NCI-H1092 (cell line): ENCODE measurements at places on chromosomes 5 and 9.

- DNase-seq, result no peak
These were observed 11.1 kb downstream of the PCDH1 start for GRCh38 chr5:141867139-141867538.

DNA sequence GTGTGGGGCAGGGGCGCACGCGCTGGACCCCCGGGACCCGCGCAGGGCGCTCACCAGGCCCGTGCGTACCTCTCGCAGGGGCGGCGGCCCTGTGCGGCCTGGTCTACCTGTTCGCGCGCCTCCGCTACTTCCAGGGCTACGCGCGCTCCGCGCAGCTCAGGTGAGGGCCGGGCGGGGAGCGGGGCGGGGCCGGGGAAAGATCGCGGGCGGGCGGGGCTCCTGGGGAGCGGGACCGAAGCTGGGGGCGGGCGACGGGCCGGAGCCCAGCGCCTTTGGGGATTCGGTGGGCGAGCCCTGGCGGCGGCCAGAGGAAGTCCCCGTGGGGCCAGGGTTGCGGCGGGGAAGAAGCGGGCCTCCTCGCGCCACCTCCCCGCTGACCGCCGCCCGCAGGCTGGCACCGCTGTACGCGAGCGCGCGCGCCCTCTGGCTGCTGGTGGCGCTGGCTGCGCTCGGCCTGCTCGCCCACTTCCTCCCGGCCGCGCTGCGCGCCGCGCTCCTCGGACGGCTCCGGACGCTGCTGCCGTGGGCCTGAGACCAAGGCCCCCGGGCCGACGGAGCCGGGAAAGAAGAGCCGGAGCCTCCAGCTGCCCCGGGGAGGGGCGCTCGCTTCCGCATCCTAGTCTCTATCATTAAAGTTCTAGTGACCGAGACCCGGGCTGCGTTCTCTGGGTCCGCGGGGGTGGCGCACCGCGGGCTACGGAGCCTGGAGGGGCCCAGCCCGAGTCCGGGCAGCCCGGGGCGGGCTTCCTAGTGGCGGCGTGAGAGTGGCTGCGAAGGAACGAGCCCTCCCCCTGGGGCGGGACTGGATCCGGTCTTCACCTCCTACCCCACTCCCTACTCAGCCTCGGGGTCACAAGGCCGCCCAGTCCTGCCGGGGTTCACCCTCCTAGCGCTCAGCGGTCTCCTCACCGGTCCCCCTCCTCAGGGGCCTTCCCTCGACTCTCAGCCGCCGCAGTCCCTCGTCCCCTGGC is 2.4 kb downstream of the LTC4S start:
- DNase-seq, result peak; percentile 39

DNA sequence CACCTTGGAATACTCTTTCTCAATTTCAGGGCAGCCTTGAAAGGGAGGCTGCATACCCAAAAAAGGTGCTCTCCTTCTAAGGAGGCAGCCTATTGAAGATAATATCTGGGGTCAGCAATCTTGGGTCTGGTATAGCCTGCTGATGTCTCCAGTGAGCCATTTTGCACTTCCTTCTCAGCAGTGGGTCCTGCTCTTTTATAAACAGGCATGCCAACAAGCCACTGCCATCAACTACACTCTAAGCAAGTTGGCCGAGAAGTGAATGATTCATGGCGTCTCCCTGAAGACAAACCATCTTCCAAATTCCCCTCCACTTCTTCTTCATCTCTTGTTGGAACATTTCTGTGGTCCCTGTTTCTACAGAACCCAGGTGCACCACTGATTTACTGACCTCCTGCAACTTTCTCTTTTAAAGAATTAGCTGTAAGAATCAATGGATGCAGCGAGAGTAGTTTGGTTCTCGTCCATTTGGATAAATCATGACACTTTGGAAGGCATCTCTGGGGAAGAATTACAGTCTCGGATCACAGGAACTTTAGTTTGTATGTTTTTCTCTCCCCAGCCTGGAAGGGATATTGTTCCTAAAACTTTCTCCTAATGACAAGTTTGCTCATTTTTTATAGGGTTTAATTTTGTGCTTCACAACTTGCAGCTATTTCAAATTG is 108.3 kb downstream of the INSYN2B start:
- DNase-seq, result no peak

GRCh38 chr5:128536254-128537220 is 1.5 kb downstream of the FBN2 start:
- no peak for DNase-seq

DNA sequence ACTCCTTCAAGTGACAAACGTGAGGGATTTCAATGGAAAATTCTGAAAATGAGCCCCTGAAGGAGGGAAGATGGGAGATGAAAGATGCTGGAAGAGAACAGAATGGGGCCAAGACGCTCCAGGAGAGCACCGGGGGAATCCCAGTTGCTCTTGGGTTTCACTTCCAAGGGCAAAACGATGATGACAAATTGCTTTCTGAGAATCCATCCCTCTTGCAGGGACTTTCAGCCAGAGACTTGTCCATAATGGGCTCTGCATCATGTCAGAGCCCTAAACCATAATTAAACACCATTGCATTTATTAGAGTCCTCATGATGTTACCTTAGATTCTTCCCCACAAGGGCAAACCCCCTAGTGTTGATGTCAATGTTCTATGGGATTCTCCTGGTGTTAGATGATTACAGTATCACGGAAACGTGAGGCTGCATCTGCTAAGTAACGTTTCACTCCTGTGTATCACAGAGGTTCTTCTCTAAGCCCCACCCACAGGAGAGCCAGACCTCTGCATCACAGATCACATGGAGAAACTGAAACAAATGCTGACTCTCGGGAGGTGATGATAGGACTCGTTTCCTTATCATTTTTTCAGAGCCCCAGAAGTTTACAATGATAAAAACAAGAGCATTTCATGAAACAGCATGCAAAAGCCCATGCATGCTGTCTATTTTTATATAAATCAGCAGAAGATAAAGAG is 114.4 kb downstream of the TENT4A start:
- no peak for DNase-seq

GRCh38 chr9:88826181-88826580 is 165.1 kb upstream of the S1PR3 start:
- DNase-seq, result no peak

- no peak for DNase-seq
These were observed 258.7 kb upstream of the RASA1 start for GRCh38 chr5:87008751-87009560.

DNA sequence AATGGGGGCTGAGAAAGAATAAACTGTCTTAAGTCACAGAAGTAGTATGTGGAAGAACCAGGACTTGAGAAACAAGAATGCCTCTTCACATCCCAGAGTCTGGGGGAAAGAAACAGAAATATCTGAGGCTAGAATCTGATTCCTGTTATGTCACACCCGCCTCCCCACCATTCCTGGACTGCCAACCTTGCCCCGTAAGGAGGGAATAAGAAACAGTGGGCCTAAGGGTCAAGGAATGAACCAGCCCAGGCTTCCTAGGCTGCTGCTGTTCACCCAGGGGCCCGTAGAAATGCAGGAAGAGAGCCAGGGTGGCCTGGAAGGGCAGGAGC is 4.3 kb downstream of the PCDH1 start:
- DNase-seq, result no peak

DNA sequence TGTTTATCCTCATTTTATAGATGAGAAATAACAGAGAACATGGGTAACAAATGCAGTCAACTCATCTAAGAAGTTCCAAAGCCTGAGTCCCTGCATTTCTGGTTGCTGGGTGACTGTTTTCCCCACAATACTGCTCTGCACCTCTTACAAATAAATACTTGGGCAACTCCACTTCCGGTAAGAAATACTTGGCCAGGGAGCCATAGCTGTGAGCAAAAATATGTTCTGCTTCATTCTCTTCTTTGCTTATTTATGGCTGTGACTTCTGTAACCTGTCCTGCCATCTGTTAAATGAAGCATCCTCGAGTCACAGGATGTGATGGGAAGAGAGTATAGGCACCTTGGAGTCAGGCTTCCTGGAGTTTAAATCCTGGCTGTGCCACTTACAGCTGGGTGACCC is 49.9 kb downstream of the GDNF start:
- no peak for DNase-seq

GRCh38 chr5:16616536-16617273 is at the start of gene RETREG1:
TSS of gene RETREG1 (minus strand) at chr5:16616997. CDS start at chr5:16616971, 26 bp downstream.
- DNase-seq, result peak; percentile 68

DNA sequence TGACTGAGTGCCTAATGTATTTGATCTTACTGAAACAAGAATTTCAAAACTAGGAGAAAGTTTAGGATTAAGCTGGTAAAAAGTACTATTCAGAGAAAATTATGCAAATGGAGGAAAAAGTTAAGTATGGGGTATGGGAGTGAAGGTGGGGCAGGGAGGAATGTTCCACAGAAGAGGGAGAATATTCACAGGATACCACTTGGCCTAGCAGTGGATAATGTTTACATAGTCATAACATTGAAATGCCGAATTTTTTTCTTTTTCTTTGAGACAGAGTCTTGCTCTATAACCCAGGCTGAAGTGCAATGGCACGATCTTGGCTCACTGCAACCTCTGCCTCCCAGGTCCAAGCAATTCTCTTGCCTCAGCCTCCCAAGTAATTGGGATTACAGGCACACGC is 61.2 kb upstream of the LMNB1 start:
- DNase-seq, result no peak

- DNase-seq, result no peak
These were observed 240.9 kb downstream of the TLE4 start for GRCh38 chr9:79812507-79813257.

DNA sequence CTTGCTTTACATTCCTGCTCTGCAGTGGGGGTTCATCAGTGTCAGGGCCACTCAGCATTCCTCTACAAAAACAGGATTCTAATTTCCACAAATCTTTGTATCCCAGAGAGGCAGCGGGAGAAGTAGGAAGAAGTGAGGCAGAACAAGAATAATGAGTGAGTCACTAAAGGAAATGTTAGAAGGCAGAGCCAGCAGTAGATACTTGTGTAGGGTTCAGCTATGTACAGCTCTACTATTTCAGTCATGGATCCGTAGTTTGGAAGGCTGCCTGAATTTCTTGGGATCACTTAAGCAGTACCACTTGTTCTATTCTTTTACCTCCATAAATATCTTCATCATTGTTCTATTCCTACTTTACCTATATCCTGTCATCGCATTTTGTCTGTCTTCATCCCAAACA is 246.3 kb upstream of the TLE4 start:
- no peak for DNase-seq

- no peak for DNase-seq
These were observed 149.0 kb downstream of the PDE4D start for GRCh38 chr5:59744531-59744992.

- no peak for DNase-seq
These were observed 1007.1 kb upstream of the WWC1 start for GRCh38 chr5:167284222-167284890.

GRCh38 chr9:20065796-20066700 is 277.2 kb upstream of the SLC24A2 start:
- DNase-seq, result no peak

- DNase-seq, result no peak
These were observed 37.3 kb upstream of the ADRA1B start for GRCh38 chr5:159878988-159879471.

- DNase-seq, result peak; percentile 48
These were observed 97.5 kb downstream of the COL5A1 start for GRCh38 chr9:134738869-134739659.

- no peak for DNase-seq
These were observed 61.9 kb upstream of the ITGA1 start for GRCh38 chr5:52725808-52726207.

GRCh38 chr5:109911731-109912130 is 222.0 kb downstream of the MAN2A1 start:
- no peak for DNase-seq

DNA sequence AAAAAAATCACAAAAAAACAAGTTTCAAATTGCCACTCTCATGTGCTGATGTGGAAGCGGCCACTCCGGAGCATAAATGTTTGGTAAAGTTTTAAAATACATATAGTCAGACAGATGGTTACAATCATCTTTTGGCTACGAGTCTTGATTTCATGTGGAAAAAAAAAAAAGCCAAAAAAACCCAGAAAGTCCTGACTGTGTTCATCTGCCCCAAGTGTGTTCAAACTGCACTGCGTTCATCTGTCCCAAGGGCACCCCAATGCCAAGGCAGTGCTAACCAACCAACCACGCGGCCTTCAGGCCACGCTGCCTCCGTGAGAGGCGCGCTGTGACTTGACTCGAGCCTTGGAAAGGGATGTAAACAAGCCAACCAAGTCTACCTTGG is 127.1 kb downstream of the MYO10 start:
- no peak for DNase-seq

GRCh38 chr5:103490030-103490739 is 72.4 kb downstream of the NUDT12 start:
- DNase-seq, result no peak

GRCh38 chr5:110817459-110817858 is 78.7 kb downstream of the SLC25A46 start:
- no peak for DNase-seq

- DNase-seq, result no peak
These were observed 87.4 kb downstream of the TLE1 start for GRCh38 chr9:81601639-81602623.

DNA sequence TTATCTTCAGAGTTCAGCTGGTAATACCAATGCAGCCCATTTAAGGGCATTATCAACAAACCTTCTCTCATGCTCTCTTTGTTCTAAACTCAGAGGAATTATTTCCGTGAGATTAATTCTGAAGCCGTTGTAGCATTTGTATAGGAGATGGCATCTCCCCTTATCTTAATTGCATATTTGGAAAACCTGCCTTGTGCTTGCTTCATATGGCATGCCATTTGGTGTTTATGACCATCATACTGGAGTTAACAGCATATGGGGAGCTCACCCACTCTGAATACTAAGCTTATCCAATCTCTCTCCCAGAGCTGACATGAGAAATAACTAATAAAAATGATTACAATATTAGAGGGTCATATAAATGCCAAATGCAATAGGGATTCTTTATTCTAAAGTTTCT is 243.2 kb downstream of the BRINP1 start:
- DNase-seq, result no peak
